ENCODE measurements at places on chromosomes 4 and X.

GRCh38 chr4:184403384-184403781, 71.0 kb downstream of the IRF2 start:
- no peak for DNase-seq

GRCh38 chrX:111568354-111568753, 56.9 kb downstream of the SERTM2 start:
- no peak for DNase-seq

DNA sequence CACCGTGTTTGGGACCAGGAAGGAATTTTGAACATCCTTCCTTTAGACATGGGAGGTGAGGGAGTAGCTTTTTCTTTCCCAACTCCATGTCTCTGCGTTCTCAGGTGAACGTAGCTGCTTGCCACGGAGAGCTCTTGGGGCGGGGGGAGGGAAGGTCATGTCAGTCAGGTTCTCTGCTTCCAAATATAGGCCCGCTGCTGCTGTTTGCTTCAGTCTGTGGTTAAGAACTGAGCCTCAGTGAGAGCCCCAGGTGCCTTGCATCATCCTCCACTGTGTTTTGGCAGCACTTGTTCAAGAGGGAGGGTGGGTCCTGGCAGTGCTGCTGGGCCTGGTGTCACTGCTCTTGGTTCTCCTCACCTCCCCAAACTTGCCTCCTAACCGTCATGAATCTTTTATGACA, 46.5 kb downstream of the HADH start:
- DNase-seq, result peak; percentile 65

- no peak for DNase-seq
Measured at GRCh38 chr4:122702939-122703338, 29.6 kb upstream of the BBS12 start.

DNA sequence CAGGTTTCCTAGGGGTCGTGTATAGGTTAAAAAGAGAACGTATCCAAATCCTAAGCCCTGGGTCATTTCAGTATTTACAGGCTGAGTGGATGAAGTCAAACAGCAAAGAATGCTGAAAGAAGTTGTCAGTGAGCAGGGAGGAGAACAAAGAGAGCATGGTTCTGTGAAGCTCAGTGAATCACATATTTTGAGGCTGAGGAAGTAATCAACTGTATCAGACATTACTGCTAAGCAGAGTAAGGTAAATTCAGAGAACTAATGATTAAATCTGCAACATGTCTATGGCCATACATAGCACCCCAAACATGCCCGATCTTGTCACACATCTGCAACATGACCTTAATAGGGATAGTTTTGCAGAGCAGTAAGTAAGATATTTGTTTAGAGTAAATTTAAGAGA, 1130.3 kb downstream of the RAPGEF2 start:
- no peak for DNase-seq

DNA sequence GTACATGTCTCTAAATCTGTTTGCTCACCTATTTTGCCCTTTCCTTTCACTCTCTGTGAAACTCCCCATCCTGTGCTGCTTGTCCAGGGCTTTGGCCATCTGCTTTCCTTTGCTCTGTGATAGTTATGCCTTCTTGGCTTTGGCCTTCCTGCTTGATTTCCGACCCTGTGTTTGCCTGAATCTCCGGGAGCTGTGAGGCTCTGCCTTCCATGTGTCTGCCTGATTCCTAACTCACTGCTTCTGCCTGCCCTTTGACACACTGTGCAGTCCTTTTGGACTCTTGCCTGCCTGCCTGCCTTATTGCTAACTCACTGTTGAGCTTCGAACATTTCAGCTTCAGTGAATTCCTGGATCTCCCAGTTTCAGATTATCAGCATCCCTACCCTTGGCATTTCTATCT, 143.1 kb downstream of the C4orf33 start:
- DNase-seq, result no peak

DNA sequence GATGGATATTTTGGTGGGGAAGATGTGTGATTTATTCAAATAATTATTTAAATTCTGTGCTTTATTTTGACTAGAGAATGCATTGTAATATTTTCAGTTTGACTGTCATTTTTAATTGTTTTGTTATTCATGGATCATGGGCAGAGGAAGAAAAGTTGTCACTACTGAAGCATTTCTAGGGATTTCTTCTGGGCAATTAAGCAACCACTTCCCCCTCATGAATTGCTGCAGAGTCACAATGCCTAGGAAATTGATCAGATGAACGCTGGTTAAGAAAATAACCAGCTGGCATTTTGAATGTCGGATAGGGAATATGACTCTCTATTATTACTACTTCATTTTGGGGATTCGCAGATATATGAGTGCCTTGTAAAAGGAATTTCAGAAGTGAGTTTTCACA, 283.3 kb downstream of the IL15 start:
- DNase-seq, result no peak

DNA sequence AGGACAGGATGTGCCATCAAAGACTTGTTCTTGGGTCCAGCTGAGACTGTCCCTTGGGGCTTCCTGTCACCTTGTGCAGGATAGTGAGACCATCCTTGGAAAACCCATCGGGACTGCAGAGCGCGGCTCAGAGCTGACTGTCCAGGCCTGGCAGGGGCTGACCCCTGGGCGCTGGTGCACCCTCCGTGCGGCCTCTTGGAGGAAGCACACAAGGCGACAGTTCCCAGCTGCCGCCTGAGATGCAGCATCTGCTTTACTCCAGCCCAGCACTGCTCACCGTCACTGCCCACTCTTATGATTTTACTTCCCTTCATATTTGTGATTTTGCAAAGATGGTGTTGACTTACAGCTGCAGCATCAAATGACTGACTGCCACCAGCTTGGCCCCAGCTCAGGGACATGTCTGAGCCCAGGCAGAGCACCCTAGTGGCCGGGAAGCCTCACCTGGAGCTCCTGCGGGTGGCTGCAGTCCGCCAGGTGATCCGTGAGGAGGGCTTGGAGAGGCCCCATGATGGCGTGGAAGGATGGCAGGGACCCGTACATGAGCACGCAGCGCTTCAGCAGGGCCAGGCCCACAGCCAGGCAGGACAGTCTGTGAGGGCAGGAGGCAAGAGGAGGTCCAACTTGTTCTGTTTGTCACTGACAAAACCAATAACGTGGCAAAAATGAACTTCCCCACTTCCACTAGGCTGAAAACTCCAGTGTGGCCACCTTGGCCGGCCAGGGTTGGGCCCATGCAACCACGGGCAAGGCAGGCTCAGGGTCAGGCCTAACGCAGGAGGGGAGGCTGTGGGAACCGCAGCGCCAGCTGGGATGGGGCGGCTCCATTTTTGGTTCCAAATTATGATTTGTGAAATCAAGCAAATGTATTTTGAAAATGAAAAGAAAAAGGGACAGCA, 21.8 kb downstream of the NOP14 start:
- no peak for DNase-seq

Data from activated CD4-positive, alpha-beta T cell treated with anti-CD3 and anti-CD28 coated beads, Interleukin-2, amount 50 U/mL, for 24 hours (primary cell).